ENCODE measurements at places on chromosomes 6 and 20.

GRCh38 chr6:121879149-121879548 is 443.7 kb downstream of the GJA1 start:
- DNase-seq = no peak

GRCh38 chr20:35311409-35311808 is 19.2 kb upstream of the FAM83C start:
- DNase-seq = no peak

DNA sequence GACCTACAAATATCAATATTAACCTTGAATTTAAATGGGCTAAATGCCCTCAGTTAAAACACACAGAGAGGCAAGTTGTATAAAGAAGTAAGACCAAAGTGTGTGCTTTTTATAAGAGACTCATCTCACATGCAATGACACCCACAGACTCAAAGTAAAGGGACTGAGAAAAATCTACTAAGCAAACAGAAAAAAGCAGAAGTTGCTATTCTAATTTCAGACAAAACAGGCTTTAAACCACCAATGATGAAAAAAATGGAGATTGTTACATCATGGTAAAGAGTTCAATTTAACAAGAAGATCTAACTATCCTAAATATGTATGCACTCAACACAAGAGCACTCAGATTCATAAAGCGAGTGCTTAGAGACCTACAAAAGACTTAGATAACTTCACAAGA is 741.9 kb upstream of the MARCKS start:
- no peak for DNase-seq

- no peak for DNase-seq
Observed at GRCh38 chr6:137497721-137498463, 3.7 kb upstream of the OLIG3 start.

- no peak for DNase-seq
Observed at GRCh38 chr20:29740951-29741593, 1516.4 kb upstream of the DEFB115 start.

DNA sequence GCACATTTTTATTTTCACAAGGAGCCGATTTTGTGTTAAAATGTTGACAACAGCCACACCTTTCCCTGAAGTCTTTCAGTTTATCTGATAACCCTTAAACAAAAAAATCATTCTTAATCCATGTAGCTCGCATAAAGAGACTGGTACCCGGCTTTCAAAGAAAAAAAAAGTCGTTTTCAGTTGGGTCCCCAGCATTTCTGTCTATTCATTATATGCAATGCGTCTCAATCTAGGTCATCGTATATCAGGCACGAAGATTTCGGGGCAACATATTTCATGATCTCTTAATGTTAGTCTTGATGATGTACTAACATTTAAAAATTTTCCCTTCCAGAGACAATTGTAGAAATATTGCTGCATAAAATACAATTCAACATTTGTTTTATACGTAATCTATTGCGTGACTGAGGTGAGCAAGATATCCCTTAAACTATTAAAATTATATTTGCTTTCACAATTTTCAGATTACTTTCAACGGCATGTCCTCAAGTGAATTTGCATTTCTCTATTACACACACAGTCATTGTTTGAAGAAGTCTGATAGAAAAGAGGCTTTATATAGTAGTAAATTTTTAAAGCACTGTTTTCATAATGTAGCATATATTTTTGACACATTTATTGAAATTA is 2.9 kb upstream of the TUBB2B start:
- DNase-seq = no peak

GRCh38 chr6:47169785-47170616 is 127.9 kb upstream of the ADGRF1 start:
- DNase-seq = no peak

GRCh38 chr6:89084954-89085353 is 4.4 kb downstream of the PNRC1 start:
- no peak for DNase-seq
